DMS79 treated with DMSO at 0.1 percent for 48 hours (cell line): ENCODE measurements at places on chromosomes 3 and 15.

DNA sequence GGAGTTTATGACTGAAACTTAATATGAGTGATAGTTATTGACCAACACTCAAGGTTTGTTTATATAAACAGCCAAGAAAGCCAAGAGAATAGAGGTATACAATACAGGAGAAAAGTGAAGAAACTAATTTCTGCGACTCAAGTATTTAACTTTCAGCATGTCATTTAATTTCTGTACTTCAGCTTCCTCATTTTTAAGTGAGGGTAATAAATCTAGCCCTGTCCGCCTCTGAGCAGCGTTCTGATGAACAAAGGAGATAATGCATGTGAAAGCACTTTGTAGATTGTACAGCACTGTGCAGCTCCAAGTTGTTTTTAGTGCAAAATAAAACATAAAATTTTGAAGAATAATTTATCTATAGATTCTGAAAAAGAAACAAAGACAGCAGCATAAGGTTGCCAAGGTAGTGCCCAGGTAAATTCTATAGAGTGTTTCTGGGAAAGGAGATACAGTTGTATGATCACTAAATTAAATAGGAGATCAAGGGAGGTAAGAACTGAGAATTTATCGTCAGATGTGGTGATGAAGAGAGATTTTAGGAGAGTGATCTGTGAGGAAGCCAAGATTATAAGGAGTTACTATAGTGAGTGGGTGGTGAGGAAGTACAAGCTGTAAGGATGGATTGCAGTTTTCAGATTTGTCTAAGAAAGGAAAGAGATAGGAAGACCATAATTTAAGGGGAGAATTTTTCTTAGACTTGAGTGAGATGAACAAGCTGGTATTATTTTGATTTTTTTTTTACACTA is 71.3 kb downstream of the RASA2 start:
- DNase-seq = no peak

- DNase-seq = no peak
Observed at GRCh38 chr3:124814620-124815421, 72.3 kb downstream of the ITGB5 start.

GRCh38 chr15:59242649-59243048 is 36.0 kb downstream of the LDHAL6B start:
- DNase-seq = no peak

- DNase-seq = no peak
Observed at GRCh38 chr3:69137005-69137404, 14.6 kb upstream of the LMOD3 start.

DNA sequence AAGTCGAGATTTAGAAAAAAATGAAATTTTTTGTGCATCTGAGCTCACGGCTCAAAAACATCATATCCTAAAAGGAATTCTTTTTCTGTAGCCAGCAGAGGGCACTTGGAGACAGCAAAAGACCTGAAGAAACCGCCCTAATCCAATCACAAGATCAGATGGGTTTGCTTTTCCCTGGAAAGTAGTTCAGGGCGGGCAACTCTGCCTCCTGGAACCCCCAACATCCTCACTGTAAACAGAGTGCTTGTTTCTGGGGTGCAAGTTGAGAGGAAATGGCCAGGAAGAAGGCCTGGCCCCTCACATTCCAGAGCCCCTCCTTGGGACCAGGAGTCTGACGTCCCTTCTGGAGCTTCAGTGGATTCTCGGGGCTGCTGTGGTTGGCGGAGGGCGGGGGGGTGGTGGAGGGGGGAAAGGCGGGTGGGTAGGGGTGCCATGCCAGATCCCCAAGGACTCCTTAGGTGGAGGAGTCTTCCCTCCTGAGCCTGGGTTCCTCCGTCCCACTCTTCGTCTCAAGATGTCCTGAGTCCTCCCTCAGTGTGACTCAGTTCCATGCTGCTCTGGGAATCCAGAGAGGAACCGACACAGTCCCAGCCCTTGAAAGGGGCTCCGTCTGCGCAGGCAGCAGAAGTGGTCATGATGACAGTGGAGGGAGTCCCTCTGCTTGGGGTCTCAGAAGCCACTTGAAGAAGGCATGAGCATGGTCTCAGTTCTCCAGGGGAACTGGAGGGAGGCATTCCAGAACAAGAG is 35.9 kb downstream of the CCK start:
- DNase-seq = peak; percentile 4

GRCh38 chr3:151391720-151392119 is 7.2 kb upstream of the P2RY12 start:
- no peak for DNase-seq

- DNase-seq = no peak
Observed at GRCh38 chr15:89377024-89377841, 42.6 kb upstream of the POLG start.

DNA sequence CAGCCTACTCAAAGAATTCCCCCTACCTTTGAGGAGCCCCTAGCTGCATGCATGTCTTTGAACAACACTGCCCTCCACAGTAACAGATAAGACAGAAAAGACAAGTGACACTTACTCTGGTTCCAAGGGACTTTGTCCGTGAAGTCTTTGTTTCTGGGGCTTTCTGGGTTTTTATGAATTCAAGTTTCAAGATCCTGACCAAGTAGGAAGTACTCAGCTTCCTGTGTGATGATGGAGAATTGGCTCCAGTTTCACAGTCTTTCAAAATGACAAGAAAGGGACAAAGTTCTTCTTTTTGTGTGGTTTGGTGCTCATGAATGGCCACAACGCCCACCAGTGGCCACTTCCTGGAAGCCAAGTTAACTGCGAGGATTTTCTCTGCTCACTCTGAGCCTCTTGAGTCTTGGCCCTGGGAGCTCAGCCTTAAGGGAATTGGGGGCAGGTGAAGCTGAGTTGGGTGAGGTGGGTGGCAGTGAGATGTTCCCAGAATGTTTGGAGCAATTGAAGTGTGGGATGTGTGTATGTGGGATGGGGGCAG is at the start of gene CCR1:
CCR1 (minus strand) TSS at position 147 of the 538 bp plus-strand sequence. CDS start 4,000 bp downstream, outside the sequence.
- DNase-seq = no peak

GRCh38 chr15:101000271-101000681 is 81.1 kb downstream of the LRRK1 start:
- DNase-seq = no peak

- no peak for DNase-seq
Observed at GRCh38 chr3:52277972-52278509, 408 bp downstream of the WDR82 start.

GRCh38 chr3:35262406-35262805 is 376.9 kb upstream of the ARPP21 start:
- DNase-seq = no peak

DNA sequence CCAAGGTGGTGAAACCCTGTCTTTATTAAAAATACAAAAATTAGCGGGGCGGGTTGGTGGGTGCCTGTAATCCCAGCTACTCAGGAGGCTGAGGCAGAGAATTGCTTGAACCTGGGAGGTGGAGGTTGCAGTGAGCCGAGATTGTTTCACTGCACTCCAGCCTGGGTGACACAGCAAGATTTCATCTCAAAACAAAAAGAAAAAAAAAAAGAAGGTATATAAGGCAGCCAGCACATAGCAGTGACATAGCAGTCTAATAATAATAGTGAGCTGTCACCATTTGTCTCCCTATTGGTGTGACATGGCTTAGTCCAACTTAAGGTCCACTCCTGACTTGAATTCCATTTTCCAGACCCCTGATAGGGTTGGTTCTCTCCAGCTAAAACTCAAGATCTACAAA is 8.8 kb upstream of the LACTB start:
- no peak for DNase-seq
